A549 treated with CORT108297 at 1 μM for 4 hours (cell line): ENCODE measurements at places on chromosomes 5 and 9. TPM values are rescaled to one million over a fixed set of nuclear protein-coding genes. Genes with fewer than 3 reads are reported as not detected.

Gene CFAP77
- 0.06 to 0.24 TPM (median 0.22 TPM) in 3 of 5 replicates, not detected in the others for total RNA-seq

Gene CCIN
- 0.05 TPM in 1 of 5 replicates, not detected in the others for total RNA-seq

Gene FGD3
- 0.16 to 0.29 TPM (median 0.26 TPM) in 5 replicates for total RNA-seq

Gene MTMR12
- 13.8 to 17.9 TPM (median 16.3 TPM) in 5 replicates for total RNA-seq

Gene ZBED3
- total RNA-seq: 3.1 to 3.5 TPM (median 3.3 TPM) in 5 replicates

Gene SHISAL2B
- 0.18 TPM in 1 of 5 replicates, not detected in the others for total RNA-seq

Gene ENHO
- 0.82 to 2.8 TPM (median 2.4 TPM) in 5 replicates for total RNA-seq

Gene NR2F1
- total RNA-seq: 3.8 to 5.7 TPM (median 4.7 TPM) in 5 replicates

Gene ADAMTS6
- total RNA-seq: 0.03 to 0.12 TPM (median 0.10 TPM) in 5 replicates

Gene RORB
- total RNA-seq: not detected in 5 replicates

Gene WWC1
- total RNA-seq: 84.1 to 103 TPM (median 88.0 TPM) in 5 replicates

Gene SPINK13
- 0.10 TPM in 1 of 5 replicates, not detected in the others for total RNA-seq

Gene APBA1
- 0.11 to 0.29 TPM (median 0.14 TPM) in 5 replicates for total RNA-seq

Gene OR1N2
- not detected in 5 replicates for total RNA-seq

Gene C9orf152
- 0.05 to 0.12 TPM (median 0.05 TPM) in 4 of 5 replicates, not detected in the other for total RNA-seq

Gene TMEM203
- 35.3 to 48.6 TPM (median 45.8 TPM) in 5 replicates for total RNA-seq

Gene LURAP1L
- 14.9 to 18.6 TPM (median 18.1 TPM) in 5 replicates for total RNA-seq

Gene CD14
- total RNA-seq: 4.2 to 5.3 TPM (median 4.5 TPM) in 5 replicates

Gene SERF1B
- total RNA-seq: 71.2 to 87.2 TPM (median 78.7 TPM) in 5 replicates

Gene STPG3
- 0.07 TPM in 1 of 5 replicates, not detected in the others for total RNA-seq

Gene PHF24
- 0.03 to 0.18 TPM (median 0.10 TPM) in 5 replicates for total RNA-seq

Gene LCN1
- total RNA-seq: 0.12 TPM in 1 of 5 replicates, not detected in the others

Gene FOXD4L3
- 0.06 to 0.18 TPM (median 0.06 TPM) in 3 of 5 replicates, not detected in the others for total RNA-seq

Gene TMOD1
- total RNA-seq: 2.3 to 2.9 TPM (median 2.5 TPM) in 5 replicates

Gene SQSTM1
- total RNA-seq: 1,176 to 2,107 TPM (median 1,251 TPM) in 5 replicates

Gene LCN6
- total RNA-seq: not detected in 5 replicates

Gene PLPPR1
- not detected in 5 replicates for total RNA-seq

Gene MARVELD2
- total RNA-seq: 1.9 to 3.2 TPM (median 2.2 TPM) in 5 replicates

Gene NRG2
- 1.7 to 2.4 TPM (median 2.1 TPM) in 5 replicates for total RNA-seq

Gene C9
- total RNA-seq: not detected in 5 replicates

Gene KYAT1
- total RNA-seq: 8.4 to 10.0 TPM (median 9.5 TPM) in 5 replicates

Gene ARSI
- total RNA-seq: 30.7 to 50.7 TPM (median 44.2 TPM) in 5 replicates

Gene HNRNPK
- 519 to 681 TPM (median 534 TPM) in 5 replicates for total RNA-seq

Gene FBN2
- 11.7 to 19.7 TPM (median 17.5 TPM) in 5 replicates for total RNA-seq

Gene FRMD3
- total RNA-seq: 2.2 to 3.3 TPM (median 2.9 TPM) in 5 replicates

Gene ACTBL2
- total RNA-seq: 0.03 to 0.06 TPM (median 0.03 TPM) in 3 of 5 replicates, not detected in the others
